Mucosa of gallbladder (tissue), 1 donor: ENCODE measurements at places on chromosomes 2 and 18.

DNA sequence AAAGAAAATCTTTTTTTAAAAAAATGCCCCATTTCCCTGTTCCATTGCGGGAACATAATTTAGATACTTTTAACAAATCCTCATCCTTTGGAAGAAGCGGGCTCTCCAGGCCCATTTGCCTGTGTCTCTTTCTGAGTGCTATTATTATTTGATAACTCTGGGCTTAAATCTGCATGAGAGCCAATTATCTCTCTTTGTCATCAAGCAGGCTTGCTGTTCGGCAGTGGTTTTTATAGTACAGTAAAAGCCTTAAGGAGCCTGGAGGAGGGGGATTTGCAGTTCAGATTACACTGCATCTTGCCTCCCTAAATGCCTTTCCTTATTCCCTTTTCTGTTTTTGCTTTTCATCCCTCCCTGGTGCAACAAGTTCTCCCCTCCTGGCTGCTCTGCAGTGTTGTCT, 50.6 kb downstream of the CELF4 start:
- DNase-seq, result no peak

DNA sequence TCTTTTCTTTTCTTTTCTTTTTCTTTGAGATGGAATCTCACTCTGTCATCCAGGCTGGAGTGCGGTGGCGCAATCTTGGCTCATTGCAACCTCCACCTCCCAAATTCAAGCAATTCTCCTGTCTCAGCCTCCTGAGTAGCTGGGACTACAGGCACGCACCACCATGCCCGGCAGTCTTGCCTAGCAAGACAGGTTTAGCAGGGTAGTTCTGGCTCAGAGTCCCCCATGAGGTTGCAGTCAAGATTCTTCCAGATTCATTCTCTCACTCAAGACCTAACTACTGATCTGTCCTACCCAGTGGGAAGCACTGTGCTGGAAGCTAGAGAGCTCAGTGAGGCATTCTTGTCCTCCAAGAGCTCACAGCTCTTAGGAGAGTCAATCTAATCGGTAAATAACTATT, 17.6 kb upstream of the ZAP70 start:
- DNase-seq, result no peak

DNA sequence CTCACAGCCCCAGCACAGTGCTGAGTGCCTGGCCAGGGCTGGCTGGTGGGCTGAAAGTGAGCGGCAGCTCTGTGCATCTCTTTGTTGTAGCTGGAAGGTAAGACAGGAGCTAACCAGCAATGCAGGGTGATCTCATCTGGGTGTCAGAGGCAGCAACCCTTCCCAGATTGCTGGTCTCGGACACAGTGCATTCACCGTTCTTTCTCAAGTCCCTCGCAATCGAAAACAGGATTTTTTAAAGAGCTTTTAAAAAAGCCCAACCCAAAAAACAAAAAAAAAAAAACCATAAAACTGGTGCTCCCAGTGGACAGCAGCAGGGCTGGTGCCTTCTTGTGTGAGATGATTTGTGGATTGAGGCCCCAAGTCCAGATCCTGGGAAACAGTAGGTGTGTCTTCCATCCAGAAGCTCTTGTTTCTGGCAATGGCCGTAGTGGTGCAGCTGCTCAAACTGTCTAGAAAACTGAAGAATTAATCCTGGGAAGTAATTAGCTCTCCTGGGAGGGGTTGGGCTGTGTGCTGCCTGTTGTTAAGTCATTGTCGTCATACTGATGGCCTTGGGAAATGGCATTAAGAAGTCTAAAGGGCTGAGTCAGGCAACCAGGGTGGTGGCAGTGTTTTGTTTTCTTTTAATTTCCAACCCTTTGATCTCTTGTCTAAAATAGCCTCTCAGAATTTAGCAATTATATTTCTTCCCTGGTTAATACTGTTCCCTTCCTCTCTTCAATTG, 156.7 kb downstream of the KLHL29 start:
- DNase-seq, result no peak

DNA sequence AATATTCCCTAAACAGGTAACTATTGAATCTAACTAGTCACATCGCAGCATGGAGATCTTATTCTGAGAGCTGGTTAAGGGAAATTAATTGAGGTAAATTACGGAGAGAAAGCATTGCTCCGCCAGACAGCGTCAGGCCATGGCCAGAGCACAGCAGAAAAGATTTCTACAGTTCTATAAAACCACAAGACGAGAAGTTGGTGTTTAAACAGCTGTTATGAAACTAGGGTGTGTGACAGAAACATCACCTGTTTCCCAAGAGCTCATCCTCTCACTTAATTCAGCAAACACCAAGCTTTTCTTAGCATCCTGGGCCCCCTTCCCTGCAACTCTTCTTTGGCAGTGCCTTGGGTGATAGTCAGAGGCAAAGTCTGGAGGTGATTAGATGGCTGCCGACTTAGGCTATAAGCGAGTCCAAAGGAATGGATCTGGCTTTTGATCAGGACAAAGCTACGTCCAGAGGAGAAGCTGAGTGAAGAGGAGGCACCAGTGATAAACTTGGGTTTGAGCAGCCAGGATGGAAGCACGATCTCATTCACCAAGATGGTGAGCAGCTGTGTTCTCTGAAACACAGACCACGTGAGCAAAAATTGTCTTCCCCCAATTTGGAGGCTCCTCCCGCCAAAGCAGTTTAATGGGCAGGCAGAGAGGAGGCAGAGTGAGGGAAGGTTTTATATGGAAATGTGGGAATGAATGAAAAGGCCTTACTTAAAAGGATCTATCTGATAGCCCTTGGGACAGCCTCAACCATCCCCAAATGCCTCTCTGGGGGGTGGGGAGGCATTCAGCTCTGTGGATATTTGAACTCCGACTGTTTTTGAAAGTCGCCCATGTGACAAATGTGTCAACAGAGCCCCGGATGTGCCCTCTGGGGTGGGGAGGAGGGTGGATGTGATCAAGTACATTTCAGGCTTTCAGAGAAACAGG, 57.8 kb downstream of the PKDCC start:
- peak; percentile 57 for DNase-seq

DNA sequence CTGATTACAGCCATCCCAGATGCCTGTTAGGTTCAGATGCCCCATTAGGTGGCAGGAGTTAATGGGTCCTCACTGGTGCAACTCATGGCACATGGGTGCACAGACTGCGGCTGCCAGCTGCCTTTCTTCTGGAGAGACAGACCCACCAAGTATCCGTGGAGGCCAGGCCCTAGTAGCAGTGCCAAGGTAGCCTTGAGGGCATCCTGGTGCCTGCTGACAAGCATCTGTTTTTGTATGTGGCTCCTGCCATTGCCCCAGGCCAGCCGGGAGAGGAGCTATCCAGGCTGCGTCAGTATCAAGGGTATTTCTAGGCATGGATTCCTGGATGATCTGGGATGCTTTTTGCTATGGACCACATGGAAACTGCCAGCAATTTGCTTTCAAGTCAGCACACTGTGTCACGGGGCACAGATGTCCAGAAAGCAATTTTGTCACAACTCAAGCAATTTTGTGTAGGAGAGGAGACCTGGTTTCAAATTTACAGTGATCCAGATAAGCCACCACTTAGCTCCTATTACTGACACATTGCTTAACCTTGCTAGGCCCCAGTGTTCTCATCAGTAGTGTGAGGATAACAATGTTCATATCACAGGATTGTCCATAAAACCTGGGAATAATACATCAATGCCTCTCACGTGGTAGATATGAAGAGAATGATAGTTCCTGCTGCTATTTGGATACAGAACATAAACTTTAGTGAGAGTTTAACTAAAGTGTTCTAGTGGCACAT, 815.1 kb upstream of the RAB6C start:
- no peak for DNase-seq

- peak; percentile 7 for DNase-seq
Measured at GRCh38 chr2:72153026-72153791, 5.5 kb upstream of the CYP26B1 start.

DNA sequence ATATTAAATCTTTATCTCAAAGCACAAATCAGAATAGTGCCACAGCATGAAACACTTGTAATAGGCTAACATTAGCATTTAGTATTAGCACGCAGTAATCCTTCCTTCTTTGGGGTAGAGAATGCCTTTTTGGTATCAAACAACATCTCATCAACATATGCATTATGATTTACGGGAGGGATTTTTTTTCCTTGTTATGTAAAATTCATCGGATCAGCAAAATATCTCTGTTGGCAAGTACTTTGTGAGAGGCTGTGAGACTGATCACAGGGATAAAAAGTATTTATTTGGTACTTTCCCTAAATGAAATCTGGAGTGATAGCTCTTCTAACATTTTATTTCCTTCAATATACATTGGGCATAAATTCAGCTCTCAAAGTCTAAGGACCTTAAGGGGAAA, 68.4 kb upstream of the TMEM178A start:
- DNase-seq, result no peak

GRCh38 chr2:20213651-20214565, 11.0 kb downstream of the SDC1 start:
- no peak for DNase-seq

DNA sequence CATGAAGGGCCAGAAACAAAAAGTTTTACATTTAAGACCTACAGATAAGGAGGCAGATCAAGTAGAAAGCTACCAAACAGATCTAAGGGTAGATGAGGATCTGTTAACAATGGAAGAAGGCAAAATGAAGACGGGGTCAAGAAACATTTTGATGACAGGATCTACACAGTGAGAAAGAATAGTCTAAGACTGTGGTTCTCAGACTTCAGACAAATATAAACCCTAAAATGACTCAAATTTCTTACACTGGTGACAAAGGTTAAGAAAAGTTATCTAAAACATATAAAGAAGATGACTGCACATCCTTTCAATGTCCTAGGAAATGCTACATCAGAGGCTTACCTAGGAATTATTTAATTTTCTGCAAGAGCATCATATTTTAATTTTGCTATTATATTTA, 34.4 kb downstream of the TRIP12 start:
- no peak for DNase-seq

DNA sequence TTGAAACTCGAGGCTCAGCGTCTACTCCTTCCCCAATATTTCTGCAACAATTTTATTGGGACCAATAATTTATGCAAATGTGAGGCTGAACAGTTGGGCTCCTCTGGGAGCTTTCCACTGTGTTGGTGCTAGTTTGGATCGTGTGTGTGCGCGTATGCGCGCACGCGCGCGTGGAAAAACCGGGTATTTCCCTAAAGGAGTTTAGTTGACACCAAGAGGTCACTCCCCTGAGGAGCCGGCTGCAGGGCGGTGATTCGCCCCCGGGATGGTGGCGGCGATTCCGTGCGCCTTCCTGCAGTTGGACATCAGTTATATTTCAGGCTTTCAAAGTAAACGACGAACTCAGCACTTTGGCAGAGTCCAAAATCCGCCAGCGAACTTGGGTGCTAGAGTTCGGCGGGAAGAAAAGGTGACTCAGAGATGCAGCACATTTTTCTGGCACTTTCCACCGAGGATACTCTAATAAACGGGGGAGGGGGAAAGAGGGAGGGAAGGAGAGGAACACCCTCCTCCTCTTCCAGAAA, 186.5 kb upstream of the FANCL start:
- peak; percentile 20 for DNase-seq

DNA sequence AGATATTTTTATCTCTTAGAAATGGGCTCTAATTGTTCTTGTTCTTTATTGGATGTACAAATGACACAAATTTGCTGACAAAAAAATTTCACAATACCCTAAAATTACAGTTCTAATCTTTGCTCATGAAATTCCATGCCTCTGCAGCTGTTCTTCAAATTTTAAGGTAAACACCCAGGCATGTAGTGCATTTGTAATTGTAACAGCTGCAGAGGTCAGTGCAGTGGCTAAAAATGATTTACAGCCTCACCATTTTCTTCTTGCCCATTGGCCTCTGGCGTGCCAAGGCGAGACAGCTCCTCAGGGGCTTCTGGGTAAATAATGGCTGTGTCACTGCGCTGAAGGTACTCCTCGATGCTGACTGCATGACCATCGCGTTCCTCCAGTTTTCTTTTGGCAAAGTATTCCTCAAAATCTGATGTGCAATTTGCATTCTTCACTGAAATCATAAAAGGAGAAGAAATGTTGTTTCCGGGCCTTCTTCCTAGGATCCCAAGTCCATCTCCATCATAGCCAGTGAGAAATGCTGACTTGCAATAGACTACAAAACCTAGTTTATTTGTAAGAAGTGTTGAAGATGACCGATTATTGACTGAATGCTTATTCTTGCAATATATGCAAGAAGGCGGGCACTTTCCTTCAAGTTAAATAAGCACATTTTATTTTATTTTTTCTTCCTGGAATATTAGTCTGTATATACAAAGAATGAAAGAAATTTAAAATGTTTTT, 115.2 kb downstream of the ZEB2 start:
- DNase-seq, result no peak

DNA sequence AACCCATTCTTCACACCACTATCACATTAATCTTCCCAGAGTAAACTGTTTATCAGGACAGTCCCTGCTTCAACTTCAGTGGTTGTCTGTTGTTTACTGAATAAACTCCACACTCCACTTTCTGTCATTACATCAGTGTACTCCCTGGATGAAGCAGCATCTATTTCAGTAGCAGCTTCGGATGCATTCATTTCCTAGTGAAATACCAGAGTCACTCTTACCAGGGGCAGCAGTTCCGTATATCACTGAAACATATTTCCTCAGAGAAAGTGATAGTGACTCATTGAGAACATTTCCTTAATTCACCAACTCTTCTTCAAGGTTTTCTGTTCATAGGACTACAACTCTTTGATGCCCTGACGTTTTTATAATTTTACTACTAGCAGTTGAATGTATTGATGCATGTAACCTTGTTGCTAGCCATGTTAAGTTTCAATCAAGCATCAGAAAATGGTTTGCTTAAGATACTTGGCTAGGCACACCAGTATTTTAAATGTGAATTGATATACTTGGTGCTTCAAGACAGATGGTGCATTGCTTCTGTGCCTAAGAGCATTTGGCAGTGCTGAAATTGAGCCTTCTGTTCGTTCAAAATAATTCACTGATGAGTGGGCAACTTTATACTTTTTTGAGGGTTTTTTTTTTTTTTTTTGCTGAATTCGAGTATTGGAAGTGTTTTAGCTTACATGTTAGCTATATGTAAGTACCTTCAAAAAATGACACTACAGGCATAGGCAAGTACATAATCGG, 92.3 kb downstream of the UBE2E3 start:
- no peak for DNase-seq

DNA sequence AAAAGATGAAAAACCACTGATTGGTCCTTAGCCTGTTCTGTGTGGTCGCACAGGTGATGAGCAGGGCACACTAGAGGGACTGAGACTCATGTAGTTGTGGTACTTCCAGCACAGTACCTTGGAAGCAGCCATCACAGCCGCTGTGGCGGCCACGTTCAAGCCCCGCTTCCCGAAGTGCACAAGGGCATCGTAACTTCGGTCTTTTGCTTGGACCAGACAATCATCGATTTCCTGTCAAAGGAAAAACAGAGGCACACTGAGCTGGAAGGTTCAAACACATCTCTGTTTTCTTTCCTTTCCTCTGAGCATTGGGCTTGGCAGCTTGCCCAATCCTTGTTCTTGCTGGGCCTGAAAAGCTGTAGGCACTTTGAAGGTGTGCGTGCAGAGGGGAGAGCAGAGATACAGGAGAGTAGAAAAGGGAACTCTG, 52.6 kb downstream of the MRPL35 start:
- peak; percentile 59 for DNase-seq

DNA sequence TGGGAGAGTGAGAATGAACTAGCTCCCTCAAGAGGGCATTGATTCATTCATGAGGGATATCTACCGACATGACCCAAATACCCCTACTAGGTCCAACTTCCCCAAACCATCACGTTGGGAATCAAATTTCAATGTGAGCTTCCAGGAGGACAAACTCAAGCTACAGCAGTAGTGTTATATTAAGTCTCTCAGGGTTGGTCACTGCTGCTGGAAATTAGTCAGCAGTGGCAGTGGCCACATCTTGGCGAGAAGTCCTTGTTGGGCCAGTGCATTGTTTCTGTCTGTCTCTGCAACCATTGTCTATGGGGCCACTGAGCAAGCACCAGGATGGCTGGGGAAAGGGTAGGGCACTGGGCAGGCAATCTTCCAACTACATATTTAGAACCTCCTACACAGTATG, 47.5 kb downstream of the THUMPD2 start:
- no peak for DNase-seq
